Sciatic nerve (tissue), 2 donors: ENCODE measurements at places on chromosomes 13 and 19.

DNA sequence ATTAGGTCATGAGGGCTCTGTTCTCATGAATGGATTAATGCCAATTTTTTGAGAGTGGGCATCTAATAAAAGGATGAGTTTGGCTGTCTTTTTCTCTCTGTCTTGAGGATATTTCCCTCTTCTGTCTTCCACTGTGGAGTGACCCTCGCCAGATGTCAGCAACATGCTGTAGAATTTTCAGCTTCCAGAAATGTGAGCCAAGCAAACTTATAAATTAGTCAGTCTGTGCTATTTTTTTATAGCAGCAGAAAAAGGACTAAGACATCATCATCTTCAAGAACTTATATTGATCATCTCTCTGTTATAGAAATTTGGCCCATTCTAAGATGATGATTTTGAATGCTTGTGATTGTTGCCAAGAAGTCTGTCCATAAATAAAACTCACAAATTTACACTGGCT, 431.4 kb downstream of the FGF9 start:
- no peak for DNase-seq

DNA sequence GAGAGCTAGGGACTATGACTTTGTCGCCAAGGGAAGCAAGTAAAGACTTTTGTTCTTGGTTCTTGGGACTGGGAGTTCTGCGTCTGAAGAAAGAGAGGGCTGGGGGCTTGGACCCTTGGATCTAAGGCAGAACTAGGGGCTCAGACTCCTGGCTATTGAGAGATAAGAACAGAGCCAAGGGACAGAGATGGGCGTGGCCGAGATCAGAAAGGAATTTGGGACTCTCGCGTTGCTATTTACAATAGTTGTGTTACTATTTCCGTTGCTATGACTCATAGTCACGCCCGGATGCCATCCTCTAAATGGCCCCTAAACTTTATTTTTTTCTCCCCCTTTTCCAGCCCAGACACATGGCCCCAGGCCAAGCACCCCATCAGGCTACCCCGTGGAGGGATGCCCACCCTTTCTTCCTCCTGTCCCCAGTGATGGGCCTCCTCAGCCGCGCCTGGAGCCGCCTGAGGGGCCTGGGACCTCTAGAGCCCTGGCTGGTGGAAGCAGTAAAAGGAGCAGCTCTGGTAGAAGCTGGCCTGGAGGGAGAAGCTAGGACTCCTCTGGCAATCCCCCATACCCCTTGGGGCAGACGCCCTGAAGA, 759 bp downstream of the PPP1R15A start:
- peak; percentile 93 for DNase-seq

DNA sequence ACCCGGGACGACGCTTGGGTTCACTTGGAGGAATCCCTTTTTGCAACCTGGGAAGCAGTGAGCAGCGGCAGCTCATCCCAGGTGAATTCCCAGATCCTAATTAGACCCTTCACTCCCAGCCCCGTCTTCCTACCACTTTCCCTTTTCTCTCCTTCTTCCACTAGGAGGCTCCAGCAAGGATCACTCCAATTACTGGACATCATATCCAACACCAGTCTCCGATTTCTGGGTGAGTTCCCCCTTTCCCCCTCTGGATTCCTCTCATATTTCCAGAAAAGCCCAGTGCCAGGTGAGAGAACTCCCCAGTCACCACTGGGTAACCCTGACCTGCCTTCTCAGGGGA, 17.1 kb upstream of the ZSCAN4 start:
- DNase-seq, result no peak

DNA sequence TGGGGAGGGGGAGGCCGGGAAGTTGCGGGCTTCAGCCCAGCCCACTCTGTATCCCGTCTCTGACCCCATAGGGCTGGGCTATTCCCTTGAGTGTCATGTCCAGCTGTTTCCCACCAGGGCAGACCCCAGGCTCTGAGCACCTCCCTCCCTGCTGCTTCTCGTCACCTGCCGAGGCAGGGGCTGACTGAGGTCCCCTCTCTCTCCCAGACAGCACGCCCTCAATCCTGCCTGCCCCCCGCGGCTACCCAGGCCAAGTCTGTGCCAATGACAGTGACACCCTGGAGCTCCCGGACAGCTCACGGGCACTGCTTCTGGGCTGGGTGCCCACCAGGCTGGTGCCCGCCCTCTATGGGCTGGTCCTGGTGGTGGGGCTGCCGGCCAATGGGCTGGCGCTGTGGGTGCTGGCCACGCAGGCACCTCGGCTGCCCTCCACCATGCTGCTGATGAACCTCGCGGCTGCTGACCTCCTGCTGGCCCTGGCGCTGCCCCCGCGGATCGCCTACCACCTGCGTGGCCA, 625 bp downstream of the F2RL3 start:
- DNase-seq, result no peak
